ENCODE measurements at places on chromosomes 2 and 18. TPM values are rescaled to one million over a fixed set of nuclear protein-coding genes. Genes with fewer than 3 reads are reported as not detected.

DNA sequence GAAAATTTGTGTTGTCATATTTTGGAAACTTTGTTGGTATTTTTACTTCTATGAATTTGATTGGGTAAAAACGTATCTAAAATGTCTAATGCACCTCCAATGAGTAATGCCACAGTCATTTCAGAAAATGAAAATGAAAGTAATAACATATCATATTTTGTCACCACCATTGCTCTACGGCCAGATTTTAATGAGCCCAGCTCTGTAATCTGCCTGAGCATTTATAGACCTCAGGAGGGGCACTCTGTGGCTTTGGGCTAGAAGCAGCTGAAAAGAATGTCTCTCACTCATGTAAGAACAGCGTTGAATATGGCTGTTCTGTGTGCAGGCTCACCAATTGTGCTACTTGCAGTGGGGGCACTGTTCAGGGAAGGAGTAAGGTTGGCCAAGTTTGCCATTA, 32.7 kb upstream of the ABCA12 start:
- peak overlapping the region; percentile 62 for H3K4me3 ChIP-seq
- DNase-seq = peak; percentile 25
- H3K27ac ChIP-seq = peak overlapping the region; percentile 53
- no peaks in the 10 kb centered on the region for H3K27me3 ChIP-seq
- no peaks in the 10 kb centered on the region for H3K36me3 ChIP-seq
- H3K4me1 ChIP-seq = peaks cover 6% of the 10 kb centered on the region

- H3K27me3 ChIP-seq = peaks cover 50% of the 10 kb centered on the region
- no peaks in the 10 kb centered on the region for H3K4me1 ChIP-seq
- DNase-seq = no peak
- H3K4me3 ChIP-seq = no peak overlapping the region
- H3K27ac ChIP-seq = no peak overlapping the region
Measured at GRCh38 chr2:202051499-202052161, 18.0 kb downstream of the FZD7 start.

GRCh38 chr2:236618370-236618769, 48.7 kb downstream of the ACKR3 start:
- peaks cover 68% of the 10 kb centered on the region for H3K27me3 ChIP-seq
- no peaks in the 10 kb centered on the region for H3K36me3 ChIP-seq
- H3K4me1 ChIP-seq = no peaks in the 10 kb centered on the region
- DNase-seq = no peak
- no peak overlapping the region for H3K27ac ChIP-seq

RAX gene
- total RNA-seq = not detected

ACVR1C gene
- 0.12 TPM for total RNA-seq

DNA sequence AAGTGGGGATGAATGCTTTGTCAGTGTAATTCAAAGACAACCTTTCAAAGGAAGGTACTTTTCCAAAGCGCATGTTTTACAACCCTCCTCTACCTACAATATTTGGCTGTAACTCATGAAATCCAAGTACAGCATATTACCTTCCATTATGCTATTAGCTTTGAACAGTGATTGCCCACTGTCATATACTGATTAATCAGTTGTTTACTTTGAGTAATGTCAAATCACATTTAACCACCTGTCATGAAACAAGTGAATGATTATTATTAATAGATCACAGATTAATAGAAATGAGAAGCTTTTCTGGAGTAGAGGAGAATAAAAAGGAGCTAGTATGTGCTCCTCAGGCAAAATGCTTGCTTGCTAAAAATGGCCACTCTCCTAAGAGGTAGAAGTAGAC, 150.5 kb upstream of the SMAD7 start:
- no peaks in the 10 kb centered on the region for H3K27me3 ChIP-seq
- DNase-seq = no peak
- H3K27ac ChIP-seq = no peak overlapping the region
- H3K4me3 ChIP-seq = no peak overlapping the region
- peaks cover 7% of the 10 kb centered on the region for H3K4me1 ChIP-seq

- peaks cover 6% of the 10 kb centered on the region for H3K4me1 ChIP-seq
- no peak for DNase-seq
- no peaks in the 10 kb centered on the region for H3K27me3 ChIP-seq
- no peak overlapping the region for H3K4me3 ChIP-seq
- no peak overlapping the region for H3K27ac ChIP-seq
- peaks cover 26% of the 10 kb centered on the region for H3K36me3 ChIP-seq
Measured at GRCh38 chr2:48480526-48480925, 49.4 kb upstream of the STON1 start.

ZNF516 gene
- total RNA-seq = 40.1 TPM

RIT2 gene
- total RNA-seq = not detected

Measured in MCF 10A (cell line).